Hematopoietic multipotent progenitor cell treated with erythropoietin and hydrocortisone succinate and interleukin-3 and kit ligand, for 6 days (in vitro differentiated cells): ENCODE measurements at places on chromosomes 16 and 17.

GRCh38 chr17:71203953-71204352 lies 916.9 kb upstream of the SOX9 start:
- DNase-seq: no peak

DNA sequence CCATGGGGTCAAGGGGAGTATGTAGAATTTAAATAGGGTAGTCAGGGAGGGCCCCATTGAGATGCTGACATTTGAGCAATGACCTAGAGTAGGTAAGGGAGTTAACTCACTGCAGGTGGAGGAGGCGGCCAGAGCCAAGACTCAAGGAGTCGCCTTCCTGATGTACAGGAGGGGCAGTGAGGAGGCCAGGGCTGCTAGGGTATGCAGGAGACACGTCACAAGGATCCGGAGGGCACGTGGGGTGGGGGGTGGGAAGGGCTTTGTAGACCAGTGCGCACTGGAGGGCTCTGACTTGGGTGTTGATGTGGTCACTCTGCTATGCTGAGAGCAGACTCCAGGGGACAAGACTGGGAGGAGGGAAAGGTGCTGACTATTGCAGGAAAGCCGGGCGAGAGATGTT lies 37.5 kb downstream of the SPECC1 start:
- no peak for DNase-seq

- no peak for DNase-seq
These were observed at the start of gene GLIS2 for GRCh38 chr16:4315186-4316107. TSS of gene GLIS2 (plus strand) at chr16:4316067. CDS start at chr16:4332281, 16,214 bp downstream.

DNA sequence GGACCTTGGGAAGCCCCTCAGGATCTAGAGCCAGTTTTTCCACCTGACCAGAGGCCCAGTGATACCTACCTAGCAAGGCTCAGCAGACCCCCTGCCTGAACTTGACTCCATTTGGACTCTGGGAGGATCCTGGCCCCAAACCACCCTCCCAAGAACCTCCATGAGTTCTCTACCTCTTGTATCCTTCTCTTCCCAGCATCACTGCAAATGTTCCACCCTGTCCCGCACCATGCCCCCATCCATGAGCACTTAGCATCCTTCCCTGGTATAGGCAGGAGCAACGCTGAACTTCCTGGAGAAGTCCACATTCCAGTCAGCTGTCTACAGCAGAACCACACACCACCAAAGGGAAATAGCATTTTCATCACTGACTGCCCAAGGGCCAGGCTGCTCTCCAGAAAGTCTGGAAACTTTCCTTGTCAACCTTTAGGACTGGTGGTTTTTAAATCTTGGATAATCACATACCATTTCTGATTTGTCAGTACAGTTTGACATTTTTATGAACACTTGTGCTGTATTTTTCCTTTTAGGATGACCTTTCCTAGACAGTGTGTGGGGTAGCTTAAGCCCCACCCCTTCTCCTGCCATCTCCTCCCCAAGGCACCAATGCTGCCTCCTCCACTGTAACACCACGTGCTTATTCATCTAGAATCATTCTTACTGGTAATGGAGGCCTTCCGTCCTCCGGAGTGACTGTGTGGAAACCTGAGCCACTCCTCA lies 13.9 kb downstream of the EIF4A3 start:
- DNase-seq: no peak

DNA sequence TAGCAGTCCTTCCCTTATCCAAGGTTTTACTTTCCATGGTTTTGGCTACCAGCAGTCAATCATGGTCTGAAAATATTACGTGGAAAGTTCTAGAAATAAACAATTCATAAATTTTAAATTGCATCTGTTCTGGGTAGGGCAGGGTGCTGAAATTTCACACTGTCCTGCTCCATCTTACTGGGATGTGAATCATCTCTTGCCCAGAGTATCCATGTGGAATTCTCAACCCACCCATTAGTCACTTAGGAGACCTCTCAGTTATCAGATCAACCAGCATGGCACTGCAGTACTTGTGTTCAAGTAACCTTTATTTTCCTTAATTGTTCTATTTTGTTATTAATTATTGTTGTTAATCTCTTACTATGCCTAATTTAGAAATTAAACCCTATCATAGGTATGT lies 202.8 kb upstream of the CPHXL start:
- no peak for DNase-seq

DNA sequence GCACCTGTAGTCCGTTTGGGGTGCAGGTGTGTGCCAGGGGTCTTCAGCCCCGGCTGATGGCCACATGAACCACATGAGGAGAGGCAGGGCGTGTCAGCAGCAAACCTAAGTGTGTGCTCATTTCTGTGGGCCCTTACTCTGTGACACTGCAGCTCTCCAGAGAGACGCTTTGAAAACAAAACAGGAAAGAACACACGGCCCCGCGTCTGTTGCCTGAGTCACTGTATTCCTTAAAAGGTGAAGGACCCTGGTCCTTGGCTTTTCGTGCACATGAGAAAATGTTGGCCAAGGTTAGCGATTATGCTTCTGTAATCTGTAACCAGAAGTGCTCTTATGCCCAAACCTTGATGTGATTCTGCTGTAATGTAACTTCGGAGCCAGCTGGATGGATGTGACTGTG lies 22.6 kb downstream of the ENDOV start:
- no peak for DNase-seq

DNA sequence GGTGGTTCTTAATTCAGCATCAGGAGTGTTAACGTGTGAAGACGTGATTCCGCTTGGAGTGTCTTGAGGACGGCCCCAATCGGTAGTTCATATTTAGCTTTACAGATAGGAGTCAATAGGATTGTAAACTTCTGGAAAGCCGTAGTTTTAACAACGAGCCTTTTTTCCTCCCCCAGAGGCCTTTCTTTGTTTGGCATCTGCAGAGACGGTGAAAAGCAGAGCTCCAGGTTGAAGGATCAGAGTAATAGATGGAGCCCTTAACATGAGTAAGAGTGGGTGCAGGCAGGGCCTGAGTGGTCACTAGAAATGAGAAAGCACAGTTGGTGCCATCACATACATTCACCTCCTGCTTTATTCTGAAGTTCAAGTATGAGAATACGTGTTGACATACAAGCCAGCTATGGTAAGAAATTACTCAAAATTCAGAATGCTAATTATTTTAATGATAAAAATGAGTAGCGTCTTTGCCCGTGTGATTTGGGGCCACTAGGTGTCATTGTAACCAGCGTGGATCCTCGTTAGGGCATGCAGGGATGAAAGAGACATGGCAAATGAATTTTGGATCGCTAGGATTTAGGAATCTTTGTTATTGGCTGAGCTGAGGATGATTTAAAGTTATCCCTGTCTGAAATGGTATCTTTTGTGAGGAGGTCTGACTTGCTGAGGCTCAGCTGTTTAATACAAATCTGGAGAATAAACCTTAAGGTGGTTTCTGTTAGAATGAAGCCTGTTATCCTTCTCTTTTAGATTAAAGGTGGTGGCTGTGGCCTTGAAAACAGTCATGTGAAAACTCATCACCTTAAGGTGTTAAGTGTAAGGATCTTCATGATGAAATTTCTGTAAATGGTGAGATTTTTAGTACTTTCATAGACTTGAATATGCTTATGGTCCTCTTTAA lies 18.6 kb downstream of the PRCD start:
- DNase-seq: peak; percentile 68

DNA sequence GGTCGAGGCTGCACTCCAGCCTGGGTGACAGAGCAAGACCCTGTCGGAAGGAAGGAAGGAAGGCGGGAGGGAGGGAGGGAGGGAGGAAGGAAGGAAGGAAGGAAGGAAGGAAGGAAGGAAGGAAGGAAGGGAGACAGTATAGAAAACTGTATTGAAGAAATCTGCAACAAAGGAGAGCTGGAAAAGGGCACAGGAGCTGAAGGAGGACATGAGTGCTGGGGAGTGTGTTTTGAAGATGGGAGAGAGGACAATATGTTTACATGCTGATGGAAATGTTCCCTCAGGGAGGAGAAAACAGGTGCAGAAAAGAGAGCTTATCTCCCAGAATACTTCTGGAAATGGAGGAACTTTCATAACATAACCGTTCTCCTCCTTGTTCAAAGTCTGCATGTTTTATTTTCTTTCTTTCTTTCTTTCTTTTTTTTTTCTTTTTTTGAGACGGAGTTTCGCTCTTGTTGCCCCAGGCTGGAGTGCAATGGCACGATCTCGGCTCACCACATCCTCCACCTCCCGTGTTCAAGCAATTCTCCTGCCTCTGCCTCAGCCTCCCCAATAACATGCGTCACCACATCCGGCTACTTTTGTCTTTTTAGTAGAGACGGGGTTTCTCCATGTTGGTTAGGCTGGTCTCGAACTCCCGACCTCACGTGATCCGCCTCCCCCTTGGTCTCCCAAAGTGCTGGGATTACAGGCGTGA lies 2.7 kb upstream of the HAP1 start:
- no peak for DNase-seq

- peak; percentile 79 for DNase-seq
These were observed at the start of gene MVP for GRCh38 chr16:29820271-29820701. TSS of gene MVP (plus strand) at chr16:29820462. CDS start at chr16:29830550, 10,088 bp downstream.

GRCh38 chr17:74778960-74779359 lies 2.8 kb upstream of the NAT9 start:
- DNase-seq: peak; percentile 25

GRCh38 chr17:841313-841712 lies 59.2 kb downstream of the MRM3 start:
- DNase-seq: no peak

DNA sequence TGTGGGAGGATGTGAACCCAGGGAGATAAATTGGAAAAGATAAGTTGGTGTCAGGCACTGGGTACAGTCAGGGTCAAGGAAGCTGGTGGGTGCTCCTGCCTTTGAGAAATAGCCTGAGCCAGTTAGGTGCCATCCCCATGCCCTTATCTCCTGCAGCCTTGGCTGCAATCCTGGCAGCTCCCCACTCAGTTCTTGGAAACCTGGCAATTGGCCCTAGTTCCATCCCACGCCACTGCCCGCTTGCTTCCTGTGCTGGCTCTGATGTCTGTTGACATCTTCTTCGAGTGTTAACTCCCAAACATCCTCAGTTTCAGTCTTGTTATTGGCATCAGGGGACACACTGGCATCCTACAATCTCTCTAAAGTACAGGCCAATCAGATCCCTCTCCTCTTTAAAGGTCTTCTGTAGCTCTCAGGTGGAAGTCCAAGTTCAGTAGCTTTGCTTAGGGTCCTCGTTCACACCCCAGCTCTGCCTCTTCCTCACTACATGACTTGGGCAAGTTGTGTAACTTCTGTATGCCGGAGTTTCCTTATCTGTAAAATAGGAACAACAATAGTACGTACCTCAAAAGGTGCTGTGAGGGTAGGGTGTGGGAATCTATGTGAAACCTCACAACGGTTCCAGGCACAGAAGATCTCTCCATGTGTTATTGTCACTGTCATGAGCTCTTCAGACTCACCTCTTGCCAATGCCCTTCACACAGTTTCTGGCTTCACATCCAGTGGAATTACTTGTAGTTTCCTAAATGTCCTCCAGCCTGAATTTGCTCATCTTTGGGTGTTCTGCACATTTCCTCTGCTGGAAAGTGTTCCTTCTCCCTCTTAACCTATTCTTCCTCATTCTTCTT lies 13.5 kb upstream of the PRKAR1A start:
- DNase-seq: peak; percentile 68

- no peak for DNase-seq
These were observed 28.8 kb downstream of the RNF43 start for GRCh38 chr17:58388302-58389190.

- DNase-seq: no peak
These were observed 4.3 kb downstream of the RHBDF1 start for GRCh38 chr16:67884-68789.
